Stimulated activated CD4-positive, alpha-beta T cell treated with anti-CD3 and anti-CD28 coated beads, Interleukin-15, amount 100 ng/mL, for 1 hour (primary cell): ENCODE measurements at places on chromosomes 7 and 10.
A peak's percentile ranks its signal among the peaks of the same experiment; 100 is the strongest.

DNA sequence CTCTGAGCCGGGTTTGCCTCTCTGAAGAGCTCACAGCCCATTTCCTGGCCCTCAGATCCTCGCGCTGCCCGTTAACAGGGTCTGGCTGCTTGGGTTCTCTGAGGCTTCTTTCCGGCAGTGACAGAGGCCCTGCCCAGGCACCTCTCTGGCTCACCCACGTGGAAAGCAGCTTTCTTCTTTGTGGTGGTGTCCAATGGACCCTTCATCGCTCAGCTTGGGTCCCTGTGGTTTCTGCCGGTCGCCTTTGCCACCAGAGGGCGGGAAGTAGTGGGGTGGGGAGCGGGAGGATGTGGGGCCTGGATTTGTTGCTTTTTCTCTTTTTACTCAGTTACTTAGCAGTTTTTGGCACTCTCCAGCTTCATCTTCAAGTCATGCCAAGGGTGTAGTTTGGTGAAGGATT, 15.6 kb upstream of the JAKMIP3 start:
- DNase-seq = no peak

DNA sequence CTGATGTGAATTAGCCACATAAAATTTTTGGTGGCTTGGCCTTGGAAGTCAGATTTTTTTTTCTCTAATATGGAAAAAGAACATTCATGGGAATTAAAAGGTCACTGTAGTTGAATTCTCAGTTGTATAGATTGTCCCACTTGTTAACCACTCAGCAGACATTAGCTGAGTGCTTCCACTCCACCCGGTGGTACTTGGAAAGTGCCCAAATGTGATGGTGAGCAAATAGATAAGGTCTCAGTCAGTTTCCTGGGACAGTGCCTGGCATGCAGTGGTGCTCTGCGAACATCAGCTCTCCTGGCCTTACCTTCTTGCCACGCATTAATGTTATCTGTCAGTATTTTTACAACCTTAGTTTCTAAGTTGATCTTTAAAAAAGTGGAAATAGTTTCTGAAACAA, 1.4 kb downstream of the ATP5F1C start:
- DNase-seq = no peak

DNA sequence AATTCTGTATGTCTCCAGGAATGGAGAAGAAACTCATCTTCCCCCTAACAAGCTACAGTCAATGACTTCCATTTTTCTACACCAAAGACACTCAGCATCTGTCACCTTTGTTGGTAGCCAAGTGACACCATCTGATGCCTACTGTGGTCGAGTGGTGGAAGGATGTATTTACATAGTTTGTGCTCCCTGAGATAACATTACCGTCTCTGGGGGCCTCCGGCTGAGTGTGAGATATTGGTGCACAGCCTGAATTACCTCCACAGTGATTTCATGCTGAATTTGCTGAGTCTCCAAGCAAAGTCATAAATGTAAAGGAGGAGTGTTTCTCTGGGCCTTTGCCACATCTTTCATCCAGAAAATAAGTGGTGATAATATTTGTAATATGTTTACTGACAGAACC, 114.0 kb downstream of the GRID1 start:
- no peak for DNase-seq

- no peak for DNase-seq
Observed at GRCh38 chr10:63337455-63338251, 128.1 kb downstream of the JMJD1C start.

DNA sequence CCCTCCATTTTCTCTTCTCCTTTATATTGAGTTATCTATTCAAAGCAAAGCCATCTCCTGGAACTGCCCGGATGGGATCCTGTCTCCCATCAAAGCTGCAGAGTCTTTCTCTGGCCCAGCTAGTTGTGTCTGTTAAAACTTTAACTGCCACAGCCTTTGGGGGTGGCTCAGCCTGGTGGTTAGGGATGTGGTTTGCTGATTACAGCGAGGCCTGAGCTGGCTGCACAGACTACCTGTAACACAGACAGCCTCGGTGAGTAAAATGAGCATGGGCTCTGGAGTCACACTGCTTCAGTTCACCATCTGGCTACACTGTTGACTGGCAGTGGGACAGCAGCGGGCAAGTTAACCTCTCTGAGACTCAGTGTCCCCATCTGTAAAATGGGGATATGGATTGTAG, 18.4 kb upstream of the HABP2 start:
- DNase-seq = no peak

- DNase-seq = no peak
Observed at GRCh38 chr10:31120961-31121685, 89.5 kb upstream of the ZNF438 start.

DNA sequence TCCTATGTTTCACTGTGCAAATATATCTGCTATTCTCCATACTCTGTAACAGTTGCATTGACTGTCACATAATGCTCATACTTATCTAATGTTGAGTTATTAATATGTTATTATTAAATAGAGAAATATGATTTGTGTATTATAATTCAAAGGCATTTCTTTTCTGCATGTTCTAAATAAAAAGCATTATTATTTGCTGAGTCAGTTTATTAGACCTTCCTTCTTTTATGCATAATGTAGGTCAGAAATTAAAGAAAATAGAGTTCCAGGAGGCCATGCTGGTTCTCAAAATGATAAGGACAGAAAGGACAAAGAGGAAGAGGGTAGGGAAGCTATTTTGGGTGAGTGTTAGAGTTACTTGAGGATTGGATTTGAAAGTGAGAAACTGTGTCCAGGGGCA, 50.7 kb downstream of the CYP2C9 start:
- no peak for DNase-seq

- no peak for DNase-seq
Observed at GRCh38 chr7:87853237-87853864, 22.8 kb downstream of the SLC25A40 start.

GRCh38 chr7:68862261-68862660, 736.0 kb upstream of the AUTS2 start:
- no peak for DNase-seq

- DNase-seq = no peak
Observed at GRCh38 chr7:778271-778967, 51.3 kb upstream of the PRKAR1B start.

GRCh38 chr10:120505056-120505455, 48.0 kb downstream of the PLPP4 start:
- DNase-seq = no peak

DNA sequence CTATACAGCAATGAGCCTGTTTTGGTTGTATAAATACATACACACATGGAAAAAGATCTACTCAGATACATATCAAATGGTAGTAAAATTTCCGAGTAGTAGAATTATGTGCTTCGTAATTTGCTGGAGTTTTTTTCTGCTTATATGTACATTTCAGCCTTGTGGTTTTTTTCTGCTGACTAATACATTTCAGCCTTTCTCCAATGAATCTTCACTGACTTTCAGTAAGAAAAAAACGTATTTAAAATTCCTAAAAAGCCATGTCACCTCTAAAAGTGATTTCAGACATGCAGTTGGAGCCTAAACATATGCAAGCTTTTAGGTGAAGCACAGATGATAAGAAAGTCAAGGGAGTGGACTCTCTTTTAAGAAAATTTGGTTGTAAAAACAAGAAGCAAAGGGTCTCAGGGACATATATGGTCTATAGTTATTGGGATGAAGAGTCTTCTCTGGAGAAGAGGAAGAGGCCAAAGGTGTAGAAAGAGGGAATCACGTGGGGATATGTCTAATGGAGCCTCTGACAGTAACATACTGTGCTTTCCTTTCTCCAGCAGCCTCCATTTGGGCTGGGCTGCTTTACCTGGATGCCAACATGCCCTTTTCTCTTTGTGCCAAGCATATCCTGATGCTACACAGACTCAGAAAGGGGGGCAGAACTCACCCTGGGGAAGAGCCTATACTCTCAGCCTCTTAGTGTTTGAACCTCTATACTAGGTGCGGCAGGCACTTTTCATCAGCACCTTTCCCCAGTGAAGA, 2.4 kb downstream of the AMPH start:
- DNase-seq = no peak

GRCh38 chr7:106658316-106659165, 2.4 kb downstream of the CCDC71L start:
- no peak for DNase-seq

DNA sequence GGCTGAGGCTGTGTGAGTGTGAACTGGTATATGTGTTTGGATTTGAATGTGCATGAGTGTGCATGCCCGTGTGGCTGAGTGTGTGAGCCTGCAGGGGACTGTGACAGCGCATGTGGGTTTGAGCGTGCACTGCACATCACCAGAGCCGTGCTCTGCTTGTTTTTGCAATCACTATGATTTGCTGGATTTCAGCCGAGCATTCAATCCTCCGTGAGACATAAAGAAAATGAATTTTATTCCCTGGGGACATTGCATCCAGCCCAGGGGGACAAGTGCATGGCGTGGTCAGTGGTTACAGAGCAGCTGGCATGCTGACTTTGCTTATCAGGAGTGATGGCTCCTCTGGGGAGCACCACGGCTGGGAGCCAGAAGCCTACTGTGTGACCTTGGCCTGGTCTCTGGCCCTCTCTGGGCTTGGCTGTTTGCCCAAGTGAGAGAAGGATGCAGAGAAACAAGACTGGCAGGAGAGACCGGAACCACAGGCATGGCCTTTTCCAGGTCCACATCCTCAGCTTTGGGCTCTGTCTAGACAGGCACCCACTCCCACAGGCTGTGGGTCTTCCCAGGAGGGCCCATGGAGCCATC, 160.2 kb upstream of the UNC5B start:
- DNase-seq = no peak

- no peak for DNase-seq
Observed at GRCh38 chr10:99412099-99412498, 18.3 kb downstream of the GOT1 start.

DNA sequence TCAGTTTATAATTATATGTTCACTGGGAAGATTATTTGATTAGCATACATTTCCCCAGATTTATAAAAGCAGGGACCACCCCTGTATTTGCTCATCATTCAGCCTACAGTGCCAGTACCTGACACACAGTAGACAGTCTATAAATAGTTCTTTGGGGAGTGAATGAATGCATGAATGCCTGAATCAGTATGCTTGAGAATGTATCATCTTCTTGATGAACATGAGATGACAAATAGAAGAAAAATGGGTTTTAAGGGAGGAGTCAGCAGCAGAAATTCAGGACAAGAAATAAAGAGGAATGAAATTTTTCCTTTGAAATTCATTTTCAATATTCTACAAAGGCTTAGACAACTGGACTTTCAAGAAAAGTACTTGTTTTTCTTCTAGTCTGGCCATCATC, 295.8 kb upstream of the LRRTM3 start:
- DNase-seq = no peak

- no peak for DNase-seq
Observed at GRCh38 chr7:139687980-139688632, 89.7 kb downstream of the HIPK2 start.

GRCh38 chr7:29565982-29566746, 2.5 kb downstream of the PRR15 start:
- DNase-seq = no peak

GRCh38 chr7:100670074-100670473, 3.5 kb upstream of the GNB2 start:
- no peak for DNase-seq

- no peak for DNase-seq
Observed at GRCh38 chr10:58994226-58995057, 182.0 kb upstream of the PHYHIPL start.

DNA sequence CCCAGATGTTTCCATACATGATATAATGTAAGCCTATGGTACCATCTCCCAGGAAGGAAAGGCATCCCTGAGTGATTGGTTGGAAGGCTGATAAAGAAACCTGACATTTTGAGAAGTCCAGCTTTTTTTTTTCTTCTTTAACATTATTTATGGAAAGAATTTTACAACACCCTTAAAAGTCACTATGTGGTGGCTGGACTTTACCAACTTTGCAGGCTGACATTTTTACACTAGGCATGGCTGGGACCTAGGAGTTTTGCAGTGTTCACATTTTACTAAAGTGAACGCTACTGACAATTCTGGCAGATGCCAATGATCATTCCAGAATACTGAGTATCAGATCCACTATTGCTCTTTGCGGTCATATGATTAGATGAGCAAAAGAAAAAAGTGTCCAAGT, 239.9 kb downstream of the GLI3 start:
- DNase-seq = no peak

DNA sequence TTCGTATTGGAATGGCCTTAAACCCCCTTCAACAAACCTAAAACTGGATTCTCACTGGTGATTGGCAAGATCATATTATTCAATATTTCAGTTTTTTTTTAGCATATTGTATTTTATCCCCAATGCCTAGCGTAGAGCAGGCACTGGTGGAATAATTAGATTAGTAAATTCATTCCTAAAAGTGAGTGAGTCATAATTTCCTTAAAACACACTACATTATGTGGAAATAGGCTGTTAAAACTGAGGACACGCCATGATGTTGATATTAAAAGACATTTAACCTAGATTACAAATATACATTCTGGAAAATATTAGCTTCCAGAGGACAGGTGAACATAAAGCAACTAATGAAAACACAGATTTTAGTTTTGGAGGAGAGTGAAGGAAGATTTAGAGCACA, 463.9 kb downstream of the PARD3 start:
- DNase-seq = no peak

GRCh38 chr7:124201768-124202349, 169.0 kb upstream of the TMEM229A start:
- DNase-seq = no peak

DNA sequence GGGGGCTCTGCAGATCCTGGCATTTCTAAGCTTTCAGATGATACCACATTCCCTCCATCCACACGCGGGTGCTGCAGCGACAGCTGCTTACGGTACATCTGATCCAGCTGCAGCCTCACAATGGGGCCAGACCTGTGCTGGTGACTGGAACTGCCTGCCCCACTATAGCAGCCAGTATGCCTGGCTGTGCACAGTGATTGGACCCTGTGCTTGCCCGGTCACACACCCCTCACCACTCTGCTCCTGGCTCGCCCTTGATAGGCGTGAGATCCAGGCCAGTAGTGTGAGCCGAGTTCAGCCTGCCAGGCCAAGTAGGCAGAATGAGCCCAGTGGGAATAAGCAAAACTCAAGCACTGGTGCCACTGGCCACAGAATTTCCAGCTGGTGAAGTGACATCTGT, 164.8 kb downstream of the NRBF2 start:
- DNase-seq = no peak

- no peak for DNase-seq
Observed at GRCh38 chr7:31805209-31805818, 118.3 kb downstream of the PPP1R17 start.

DNA sequence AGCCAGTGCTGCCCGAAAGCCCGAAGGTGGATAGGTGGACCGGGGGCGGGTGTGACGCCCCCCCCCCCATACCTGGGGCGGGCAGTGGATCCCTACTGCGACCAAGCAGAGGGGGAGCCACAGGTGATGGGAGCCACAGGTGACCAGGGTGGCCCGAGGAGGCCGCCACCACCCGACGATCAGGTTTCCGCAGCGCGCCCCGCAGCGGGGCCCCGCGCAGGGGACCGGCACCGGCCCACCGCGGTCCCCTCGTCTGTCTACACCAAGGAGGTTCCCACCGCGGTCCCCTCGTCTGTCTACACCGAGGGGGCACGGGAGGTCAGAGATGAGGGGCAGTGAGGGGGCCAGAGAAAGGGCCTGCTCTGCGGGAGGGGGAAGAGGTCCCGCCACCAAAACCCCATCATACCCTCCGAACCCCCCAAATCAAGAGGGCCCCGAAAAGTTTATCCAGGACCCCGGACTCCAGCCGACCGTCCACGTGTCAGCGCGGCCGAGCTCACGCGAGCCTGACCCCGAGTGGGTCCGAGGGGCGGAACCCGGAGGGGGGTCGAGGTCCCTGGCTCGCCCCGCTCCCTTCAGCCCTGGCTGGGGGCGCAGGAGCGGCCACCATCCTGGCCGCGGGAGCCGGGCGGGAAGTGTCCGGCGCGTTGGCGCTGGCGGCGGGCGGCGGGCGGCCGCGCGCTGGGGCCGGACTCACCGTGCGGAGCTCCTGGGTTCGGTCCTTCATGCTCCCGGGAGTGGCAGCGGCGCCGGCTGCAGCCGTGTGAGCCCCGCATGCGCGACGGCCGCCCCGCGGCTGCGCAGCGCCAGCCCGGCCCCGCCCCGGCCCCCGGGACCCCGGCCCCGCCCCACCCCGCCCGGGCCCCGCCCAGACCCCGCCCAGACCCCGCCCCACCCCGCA, at the start of gene STX1A:
Gene STX1A (minus strand): TSS at position 765 of the 901 bp plus-strand sequence. CDS start 38 bp downstream, at position 727.
- peak; percentile 65 for DNase-seq
